AG08396 (cell line): ENCODE measurements at places on chromosomes 6 and 20.

GRCh38 chr6:116084284-116084683 lies 16.4 kb upstream of the NT5DC1 start:
- no peak for DNase-seq

GRCh38 chr6:125316621-125317020 lies 14.9 kb upstream of the HDDC2 start:
- DNase-seq: no peak

GRCh38 chr6:125818772-125819260 lies 28.1 kb downstream of the NCOA7 start:
- no peak for DNase-seq

DNA sequence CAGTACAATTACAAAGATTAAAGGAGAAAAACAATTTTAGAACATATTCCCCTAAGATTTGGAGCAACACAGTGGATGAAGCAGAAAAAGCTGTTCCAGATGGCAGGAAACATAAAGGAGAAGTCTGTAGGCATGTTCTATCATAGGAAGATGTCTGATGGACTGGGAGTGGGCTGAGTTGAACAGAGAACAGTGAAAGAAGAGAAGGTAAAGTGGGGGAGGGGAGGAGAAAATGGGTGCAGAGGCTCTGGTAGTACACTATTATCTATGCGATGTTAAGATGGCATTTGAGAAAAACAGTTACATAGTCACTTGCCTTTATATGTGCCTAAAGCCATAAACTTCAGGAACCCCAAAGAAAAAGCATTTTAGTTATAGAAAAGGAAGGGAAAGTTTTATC lies 4.2 kb upstream of the PHIP start:
- no peak for DNase-seq

- peak; percentile 69 for DNase-seq
These were observed 181.8 kb downstream of the SASH1 start for GRCh38 chr6:148524471-148524882.

- DNase-seq: no peak
These were observed 216.8 kb downstream of the HACE1 start for GRCh38 chr6:104642871-104643270.

DNA sequence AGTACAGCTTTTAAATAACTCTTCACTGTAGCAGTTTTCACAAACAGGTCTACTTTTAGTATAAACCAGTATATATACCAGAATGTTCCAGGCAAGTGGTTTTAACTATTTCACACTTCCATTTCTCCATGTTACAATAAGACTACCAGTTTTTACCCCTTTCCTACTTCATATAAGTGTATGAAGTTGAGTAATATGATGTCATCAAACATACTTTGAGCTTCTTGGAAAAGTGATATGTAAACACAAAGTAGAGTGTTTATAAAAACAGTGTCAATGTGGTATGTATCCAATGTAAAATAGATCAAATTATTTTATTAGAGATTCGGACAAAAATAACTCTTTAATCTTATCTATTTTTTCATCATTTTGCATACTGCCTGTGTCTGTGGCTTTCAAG lies 2.5 kb upstream of the PAQR8 start:
- no peak for DNase-seq
